Frontal cortex (tissue), 4 donors: ENCODE measurements at places on chromosomes 4 and X.

DNA sequence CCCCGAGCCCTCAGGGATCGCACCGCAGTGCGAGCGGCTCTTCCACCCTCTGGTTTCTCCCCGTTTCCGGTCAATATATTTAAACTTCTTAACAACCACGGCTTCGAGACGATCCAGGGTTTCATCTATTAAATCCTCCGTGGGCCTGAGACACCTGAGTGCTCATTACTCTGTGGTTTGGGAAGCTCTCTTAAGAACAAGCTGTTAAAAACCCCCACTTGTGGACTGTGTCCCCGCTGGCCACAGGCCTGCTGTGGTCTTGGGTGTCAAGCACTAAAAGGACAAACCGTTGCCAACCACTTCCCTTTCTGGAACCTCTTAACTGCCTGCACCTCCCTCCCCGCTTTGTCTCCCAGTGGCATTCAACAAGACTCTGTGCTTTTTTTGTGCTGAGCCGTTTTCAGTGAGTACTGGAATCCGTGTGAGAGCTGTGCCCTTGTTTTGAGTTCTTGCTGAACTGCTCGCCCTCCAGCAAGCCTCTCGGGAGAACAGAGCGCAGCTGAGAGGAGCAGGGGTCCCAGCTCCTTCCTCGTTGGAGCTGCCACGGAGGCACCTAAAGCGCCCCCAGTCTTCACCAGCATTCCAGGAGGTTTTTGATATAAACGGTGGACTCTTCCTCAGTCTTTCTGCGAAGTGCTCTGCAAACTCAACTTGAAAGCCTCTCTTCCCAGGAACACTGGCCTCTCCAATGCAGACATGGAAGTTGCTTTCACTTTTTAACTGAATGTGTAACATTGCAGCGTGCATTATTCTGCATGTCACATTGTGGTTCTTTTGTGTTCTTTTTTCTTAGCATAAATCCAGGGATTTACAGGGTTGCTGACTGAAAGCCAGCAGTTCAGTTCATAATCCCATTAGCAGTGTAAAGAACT is 691 bp upstream of the IGFBP7 start:
- peak; percentile 64 for DNase-seq

- DNase-seq, result no peak
Measured at GRCh38 chr4:83556006-83556707, 20.2 kb downstream of the GPAT3 start.

DNA sequence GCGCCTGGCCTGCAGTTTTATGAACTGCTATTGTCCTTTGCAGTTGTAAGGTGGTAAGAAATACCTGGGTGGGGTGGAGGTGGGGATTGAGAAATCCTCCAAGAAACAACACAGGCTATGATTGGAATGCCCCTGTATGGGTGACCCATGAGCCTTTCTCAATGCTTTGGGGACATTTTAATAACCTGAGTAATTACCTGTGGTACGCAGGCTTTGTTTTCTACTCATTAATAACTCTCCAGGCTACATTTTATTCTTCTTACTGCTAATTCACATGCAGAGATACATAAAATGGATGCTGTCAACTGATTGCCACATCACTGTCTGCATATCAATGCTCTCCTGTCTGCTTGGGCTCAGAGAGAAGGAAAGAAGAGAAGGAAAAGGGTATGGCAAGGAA is 41.8 kb downstream of the PHEX start:
- no peak for DNase-seq

DNA sequence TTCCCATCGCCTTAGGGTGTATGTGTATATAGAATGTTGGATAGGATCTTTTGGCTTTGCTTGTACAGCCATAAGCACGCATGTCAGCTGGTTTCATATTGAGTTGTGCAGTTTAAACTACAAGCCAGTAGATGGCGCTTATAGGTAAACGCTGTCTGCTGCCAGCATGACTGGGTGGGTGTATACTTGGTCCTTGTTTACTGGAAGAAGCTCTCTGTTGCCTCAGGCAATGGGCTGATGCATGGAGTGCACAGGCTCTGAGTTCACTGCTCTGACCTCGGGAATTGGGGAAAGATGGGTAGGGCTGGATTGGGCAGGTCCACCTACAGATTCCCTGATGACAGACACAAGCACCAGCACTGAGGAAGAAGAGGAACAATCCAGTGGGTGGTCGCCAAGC is 831.5 kb downstream of the STIM2 start:
- DNase-seq, result no peak

GRCh38 chr4:115292320-115293092 is 179.1 kb upstream of the NDST4 start:
- DNase-seq, result no peak

GRCh38 chr4:180635281-180635680 is 1607.9 kb upstream of the TENM3 start:
- DNase-seq, result no peak
